ENCODE measurements at places on chromosomes 5 and 9.

GRCh38 chr9:128254855-128255759, 20.7 kb downstream of the GOLGA2 start:
- peak; percentile 20 for DNase-seq

- DNase-seq: no peak
These were observed 548.2 kb upstream of the CLINT1 start for GRCh38 chr5:158406884-158407823.

GRCh38 chr5:122102825-122103224, 24.8 kb upstream of the LOX start:
- no peak for DNase-seq

- no peak for DNase-seq
These were observed 95.2 kb upstream of the CPEB4 start for GRCh38 chr5:173792781-173793547.

DNA sequence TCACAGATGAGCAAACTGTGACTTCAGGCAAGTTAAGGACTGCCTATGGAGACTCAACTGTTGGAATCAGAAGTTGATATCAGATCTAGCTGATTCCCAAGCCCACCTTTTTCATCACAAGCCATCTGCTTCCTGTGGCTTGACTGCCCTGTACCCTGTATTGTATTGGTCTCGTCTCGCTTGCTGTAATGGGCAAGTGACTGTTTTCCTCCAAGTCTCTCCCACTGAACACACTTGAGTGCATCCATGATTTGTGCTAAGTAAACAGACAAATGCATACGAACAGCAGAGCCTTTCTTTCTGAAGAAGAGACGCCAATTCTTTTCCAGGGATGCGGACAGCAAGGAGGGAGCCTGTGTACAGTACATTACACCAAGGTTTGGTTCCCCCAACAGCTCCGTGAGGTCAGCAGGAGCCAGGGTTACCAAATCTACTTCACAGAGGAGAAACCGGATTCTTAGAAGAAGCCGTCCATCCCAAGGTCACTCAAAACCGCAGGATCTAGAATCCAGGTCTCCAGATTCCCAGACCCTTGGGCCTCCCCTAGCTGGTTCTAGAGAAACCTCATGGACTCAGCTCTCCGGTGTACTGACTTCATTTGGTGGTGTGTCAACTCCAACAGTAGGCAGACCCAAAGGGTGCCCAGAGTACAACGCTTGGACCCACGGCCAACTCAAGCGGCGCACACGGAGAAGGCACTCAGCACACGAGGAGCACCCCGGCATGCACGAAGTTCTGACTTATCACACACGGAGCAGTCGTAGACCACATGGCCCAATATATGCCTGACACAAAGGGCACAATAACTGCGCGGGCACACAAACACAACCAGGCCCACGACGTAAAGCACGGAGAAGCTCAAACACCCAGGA, 1.1 kb downstream of the BAG1 start:
- DNase-seq: peak; percentile 10

GRCh38 chr9:72581694-72582093, 60.3 kb downstream of the TMC1 start:
- no peak for DNase-seq

- no peak for DNase-seq
These were observed 720.2 kb upstream of the C9orf72 start for GRCh38 chr9:28293369-28294090.

DNA sequence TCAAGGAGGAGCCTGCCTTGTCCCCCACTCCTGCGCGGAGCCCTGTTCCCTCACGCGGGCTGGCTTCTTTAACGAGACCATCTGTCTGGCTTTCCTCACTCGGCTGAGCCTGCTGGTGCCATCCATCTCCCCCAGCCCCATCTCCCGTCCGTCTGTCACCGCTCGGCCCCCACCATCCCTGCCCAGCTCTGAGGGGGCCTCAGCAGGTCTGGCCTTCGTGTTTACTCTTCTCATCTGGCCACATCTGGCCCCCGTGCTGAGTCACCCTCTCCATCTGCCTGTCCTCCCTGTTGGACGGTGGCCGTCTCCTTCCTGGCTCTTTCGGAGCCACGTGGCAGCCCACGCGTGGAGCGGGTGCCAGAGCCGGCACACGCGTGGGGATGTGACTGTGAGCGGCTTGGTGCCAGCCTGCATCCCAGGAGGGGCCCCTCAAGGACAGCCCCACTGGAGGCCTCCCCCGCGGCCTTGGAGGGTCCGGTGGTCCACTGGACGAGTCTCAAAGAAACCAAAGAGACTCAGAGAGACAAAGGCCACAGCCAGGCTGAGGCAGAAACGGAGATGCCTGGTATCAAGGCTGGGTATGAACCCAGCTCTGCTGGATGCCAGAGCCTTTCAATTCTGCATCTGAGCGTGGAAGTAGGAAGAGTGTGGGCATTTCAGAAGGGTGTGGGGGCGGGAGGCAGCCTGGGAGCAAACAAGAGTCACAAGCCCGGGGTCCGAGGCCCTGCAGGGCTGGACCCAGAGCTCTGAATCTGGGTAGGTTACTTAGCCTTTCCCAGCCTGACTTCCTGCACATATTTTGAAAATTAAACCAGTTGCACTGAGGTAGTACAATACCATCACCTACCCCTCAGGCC, 76.7 kb upstream of the UNC5A start:
- DNase-seq: no peak

GRCh38 chr9:126153382-126153781, 173.2 kb upstream of the MVB12B start:
- no peak for DNase-seq

DNA sequence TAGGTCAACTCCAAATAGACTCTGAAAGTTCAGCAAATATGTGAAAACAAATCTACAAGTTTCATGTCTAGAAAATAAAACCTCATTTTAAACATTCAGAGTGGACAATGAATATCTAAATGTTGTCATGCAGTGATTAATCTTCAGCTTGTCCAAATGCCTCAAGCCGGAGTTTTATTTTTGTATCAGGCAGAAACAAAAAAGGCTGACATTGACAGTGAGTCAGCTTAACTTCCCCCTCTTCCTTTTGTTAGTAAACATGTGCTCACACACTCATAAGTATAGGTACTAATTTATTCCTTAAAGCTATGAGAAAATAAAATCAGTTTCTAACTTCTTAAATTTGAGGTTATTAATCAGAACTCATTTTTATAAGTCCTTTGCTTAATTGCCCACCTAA, 467.9 kb upstream of the DAB2 start:
- DNase-seq: no peak

DNA sequence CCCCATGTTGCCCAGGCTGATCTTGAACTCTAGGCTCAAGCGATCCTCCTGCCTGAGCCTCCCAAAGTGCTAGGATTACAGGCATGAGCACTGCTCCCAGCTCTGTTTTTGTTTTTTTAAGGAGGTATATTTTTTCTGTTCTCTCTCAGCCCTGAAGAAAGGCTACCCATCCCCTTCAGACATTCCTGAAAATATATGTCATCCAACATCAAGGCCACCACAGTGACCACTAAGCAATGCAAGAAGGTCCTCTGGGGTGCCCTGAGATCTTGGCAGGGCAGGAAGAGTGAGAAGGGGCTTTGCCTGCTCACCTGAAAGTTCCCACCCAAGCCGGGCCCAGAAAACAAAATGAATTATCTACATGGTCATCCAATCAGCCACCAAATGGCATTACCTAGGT, 47.8 kb upstream of the IL17B start:
- DNase-seq: no peak

DNA sequence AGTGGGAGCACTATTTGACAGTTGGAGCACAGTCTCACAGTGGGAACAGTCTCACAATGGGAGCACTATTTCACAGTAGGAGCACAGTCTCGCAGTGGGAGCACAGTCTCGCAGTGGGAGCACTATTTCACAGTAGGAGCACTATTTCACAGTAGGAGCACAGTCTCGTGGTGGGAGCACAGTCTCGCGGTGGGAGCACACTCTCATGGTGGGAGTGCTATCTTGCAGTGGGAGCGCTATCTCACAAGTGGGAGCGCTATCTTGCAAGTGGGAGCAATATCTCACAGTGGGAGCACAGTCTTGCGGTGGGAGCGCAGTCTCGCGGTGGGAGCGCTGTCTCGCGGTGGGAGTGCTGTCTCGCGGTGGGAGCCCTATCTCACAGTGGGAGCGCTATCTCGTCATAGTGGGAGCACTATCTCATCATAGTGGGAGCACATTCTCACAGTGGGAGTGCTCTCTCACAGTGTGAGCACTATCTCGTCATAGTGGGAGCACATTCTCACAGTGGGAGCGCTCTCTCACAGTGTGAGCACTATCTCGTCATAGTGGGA, 56.1 kb downstream of the MED10 start:
- no peak for DNase-seq

DNA sequence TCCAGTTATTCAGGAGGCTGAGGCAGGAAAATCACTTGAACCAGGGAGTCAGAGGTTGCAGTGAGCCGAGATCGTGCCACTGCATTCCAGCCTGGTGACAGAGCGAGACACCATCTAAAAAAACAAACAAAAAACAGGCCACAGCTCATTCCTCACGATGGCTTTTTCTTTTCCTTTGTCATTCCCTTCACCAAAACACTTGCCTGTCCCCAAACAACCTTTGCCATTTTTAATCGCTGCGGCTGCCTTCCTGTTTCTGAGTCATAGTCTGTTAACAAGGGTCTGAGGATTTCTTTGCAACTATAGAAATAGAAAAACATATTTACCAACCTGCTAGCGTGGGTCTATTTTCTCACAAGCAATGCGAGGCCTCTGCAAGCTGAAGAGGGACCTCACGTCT, 123.0 kb upstream of the FSTL4 start:
- DNase-seq: no peak
